Stromal cell of bone marrow (primary cell): ENCODE measurements at places on chromosomes 3 and 15.

DNA sequence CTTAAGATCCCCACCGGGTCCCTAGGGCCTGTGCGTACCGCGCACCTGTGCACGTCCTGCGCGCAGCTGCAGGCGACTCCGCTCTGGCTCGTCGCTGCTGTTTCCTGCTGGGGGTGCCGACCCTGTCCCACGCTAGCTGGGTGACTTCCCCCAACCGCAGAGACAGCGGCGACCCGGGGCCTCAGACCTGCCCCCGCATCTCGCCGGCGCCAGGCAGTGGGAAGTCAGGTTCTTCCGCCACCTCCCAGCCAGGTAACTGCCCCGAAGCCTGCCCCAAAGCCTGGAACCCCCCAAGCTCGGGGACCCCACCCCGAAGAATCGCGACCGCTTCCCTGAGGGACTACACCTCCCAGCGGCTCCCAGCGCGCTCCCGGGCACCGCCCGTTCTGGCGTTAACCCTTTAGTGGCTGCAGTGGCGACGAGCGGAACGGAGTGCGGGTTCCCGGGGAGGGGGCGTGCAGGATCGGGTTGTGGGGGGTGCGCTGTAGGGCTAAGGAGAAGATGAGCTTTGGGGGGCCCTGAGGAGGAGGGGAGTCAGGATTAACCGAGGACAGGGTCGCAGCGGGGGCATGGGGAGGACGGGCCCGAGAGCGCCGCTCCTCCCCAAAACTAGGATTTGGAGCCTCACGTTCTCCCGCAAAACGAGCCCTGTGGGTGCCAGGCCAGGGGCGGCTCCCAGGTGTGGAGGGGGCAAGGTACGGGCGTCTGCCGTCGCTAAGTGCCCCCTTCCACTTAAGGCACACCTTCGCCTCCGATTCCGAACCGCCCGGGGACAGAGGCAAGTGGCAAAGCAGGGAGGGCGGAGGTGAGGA, 589 bp downstream of the NEIL1 start:
- no peak for DNase-seq

DNA sequence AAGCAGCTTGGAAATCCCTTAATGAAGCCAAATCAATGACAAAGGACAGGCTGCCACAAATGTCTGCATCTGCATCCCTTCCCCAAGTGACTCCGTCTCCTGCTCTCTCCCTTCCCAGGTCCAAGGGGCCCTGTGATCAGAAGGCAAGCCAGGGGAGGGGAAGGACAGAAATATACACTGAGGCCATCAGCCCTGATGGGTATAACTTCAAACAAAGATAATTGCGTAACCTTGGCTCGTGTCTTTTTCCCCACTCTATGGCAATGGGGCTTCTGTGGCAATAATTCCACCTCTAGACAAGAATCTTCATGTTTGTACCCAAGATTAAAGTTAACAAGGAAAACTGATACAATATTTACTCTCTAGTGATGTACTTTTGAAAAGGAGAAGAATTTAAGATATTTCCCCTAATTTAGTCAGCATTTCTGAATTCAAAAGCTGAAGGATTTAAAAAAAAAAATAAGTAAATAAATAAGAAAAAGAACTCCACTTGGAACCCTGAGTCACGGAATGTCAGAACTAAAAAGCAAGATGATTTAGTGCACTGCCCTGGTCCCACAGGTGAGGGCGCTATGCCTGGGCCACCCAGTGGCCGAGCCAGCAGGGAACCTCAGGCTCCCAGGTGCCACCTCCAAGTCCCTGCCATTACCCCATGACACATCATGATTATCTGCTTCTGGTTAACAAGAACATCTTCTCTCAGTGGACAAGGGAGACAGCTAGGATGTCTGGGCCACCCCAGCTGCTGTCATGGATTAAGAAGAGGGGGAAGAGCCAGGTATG, 154.5 kb downstream of the STT3B start:
- no peak for DNase-seq

- peak; percentile 83 for DNase-seq
These were observed 14.9 kb downstream of the SMAD3 start for GRCh38 chr15:67080118-67080899.

DNA sequence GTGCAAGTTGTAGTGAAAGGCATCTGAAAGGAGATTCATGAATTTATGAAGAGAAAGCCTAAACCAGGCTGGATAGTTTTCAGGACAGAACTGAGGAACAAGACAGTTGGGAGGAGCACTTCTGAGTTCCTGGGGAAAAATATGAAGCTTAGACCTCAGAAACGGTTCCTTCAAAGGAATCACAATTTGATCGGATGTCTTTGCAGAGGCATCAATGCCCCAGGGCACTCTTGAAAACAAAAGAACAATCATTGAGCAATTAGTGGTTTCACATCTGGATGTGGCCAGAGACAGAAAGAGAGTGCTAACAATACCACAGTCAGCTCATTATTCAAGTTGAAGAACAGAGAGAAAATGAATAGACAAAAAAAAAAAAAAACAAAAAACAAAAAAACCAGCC, 86.2 kb downstream of the KLF13 start:
- DNase-seq, result no peak

DNA sequence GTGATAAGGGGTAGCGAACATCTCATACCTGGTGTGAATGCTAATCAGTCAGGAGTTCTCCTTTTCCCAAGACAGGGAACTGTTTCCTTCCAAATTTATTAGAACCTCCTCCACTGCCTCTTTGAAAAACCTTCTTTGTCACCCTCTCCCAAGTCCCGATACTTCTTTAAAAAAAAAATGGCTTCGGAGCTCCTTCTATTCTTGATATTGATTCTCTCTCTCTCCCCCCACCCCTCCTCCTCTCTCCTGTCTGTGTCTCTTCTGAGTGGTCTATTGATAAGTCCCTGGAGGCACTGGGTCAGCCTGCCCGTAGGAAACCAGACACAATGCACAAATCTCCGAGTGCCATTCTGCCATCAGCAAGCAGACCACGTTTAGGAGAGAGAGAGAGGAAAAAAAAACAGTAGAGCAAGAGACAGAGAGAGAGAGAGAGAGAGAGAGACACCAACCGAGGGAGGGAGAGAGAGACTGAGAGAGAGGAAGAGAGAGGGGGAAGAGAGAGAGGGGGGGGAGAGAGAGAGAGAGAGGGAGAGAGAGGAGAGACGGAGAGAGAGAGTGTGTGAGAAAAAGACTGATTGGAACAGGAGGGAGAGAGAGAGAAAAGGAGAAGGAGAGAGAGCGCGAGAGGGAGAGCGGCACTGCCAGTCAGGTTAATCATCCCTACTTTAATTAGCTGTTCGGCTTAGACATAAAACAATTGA, 160.9 kb downstream of the TIGIT start:
- no peak for DNase-seq

- no peak for DNase-seq
These were observed 57.5 kb upstream of the MEF2A start for GRCh38 chr15:99508311-99508645.

GRCh38 chr3:4795905-4796304, 183.3 kb upstream of the BHLHE40 start:
- no peak for DNase-seq

DNA sequence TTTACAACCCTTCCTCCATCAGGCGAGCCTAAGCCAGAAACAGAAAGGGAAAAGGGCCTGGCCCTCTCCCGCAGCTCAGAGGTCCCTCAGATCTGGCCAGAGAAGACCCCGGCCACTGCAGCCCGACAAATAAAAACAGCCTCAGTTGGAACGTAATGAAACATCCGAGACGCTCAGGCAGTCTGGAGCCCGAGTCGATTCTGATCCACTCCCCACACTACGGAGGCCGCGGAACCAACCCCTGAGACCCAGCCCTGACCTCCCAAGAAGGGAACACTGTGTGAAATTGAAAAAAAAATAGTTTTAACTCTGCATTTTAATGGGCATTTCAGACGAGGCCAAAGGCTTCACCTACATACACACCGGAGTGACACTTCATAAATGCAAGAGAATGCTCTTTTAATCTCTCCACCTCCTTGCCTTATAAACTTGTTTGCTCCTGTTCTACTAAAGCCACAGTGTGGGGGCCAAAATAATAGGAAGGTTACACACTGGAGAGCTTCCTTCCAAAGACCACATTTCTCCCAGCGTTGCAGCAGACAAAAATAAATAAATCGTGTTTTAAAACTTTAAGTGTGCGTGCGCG, 3.7 kb downstream of the MEIS2 start:
- no peak for DNase-seq
